Lower lobe of right lung (tissue), 2 donors: ENCODE measurements at places on chromosomes 7 and 10. TPM values are rescaled to one million over a fixed set of nuclear protein-coding genes. Genes with fewer than 3 reads are reported as not detected.

The MYL10 gene
- not detected for total RNA-seq

GRCh38 chr10:112732277-112732921 lies 217.6 kb upstream of the TCF7L2 start:
- no peak overlapping the region for H3K4me3 ChIP-seq
- no peaks in the 10 kb centered on the region for H3K4me1 ChIP-seq
- no peak overlapping the region for H3K27ac ChIP-seq
- DNase-seq: no peak
- H3K27me3 ChIP-seq: no peaks in the 10 kb centered on the region

The VIPR2 gene
- 0.80 TPM for total RNA-seq

- no peak overlapping the region for H3K4me3 ChIP-seq
- no peaks in the 10 kb centered on the region for H3K4me1 ChIP-seq
- no peak overlapping the region for H3K27ac ChIP-seq
Measured at GRCh38 chr10:123614888-123615287, 51.3 kb upstream of the GPR26 start.

GRCh38 chr10:1137499-1138163 lies 81.4 kb downstream of the WDR37 start:
- H3K27ac ChIP-seq: no peak overlapping the region
- DNase-seq: no peak
- no peaks in the 10 kb centered on the region for H3K27me3 ChIP-seq
- no peaks in the 10 kb centered on the region for H3K36me3 ChIP-seq
- H3K4me3 ChIP-seq: no peak overlapping the region
- no peaks in the 10 kb centered on the region for H3K4me1 ChIP-seq

DNA sequence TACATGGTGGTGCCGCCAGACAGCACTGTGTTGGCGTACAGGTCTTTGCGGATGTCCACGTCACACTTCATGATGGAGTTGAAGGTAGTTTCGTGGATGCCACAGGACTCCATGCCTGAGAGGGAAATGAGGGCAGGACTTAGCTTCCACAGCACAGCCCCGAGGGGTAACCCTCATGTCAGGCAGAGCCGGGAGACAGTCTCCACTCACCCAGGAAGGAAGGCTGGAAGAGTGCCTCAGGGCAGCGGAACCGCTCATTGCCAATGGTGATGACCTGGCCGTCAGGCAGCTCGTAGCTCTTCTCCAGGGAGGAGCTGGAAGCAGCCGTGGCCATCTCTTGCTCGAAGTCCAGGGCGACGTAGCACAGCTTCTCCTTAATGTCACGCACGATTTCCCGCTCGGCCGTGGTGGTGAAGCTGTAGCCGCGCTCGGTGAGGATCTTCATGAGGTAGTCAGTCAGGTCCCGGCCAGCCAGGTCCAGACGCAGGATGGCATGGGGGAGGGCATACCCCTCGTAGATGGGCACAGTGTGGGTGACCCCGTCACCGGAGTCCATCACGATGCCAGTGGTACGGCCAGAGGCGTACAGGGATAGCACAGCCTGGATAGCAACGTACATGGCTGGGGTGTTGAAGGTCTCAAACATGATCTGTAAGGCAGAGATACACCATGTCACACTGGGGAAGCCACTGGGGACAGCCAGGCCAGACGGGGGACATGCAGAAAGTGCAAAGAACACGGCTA lies 104.6 kb upstream of the TNRC18 start:
- peaks cover 44% of the 10 kb centered on the region for H3K36me3 ChIP-seq
- H3K4me3 ChIP-seq: peak overlapping the region; percentile 96
- H3K27me3 ChIP-seq: no peaks in the 10 kb centered on the region
- peak overlapping the region; percentile 100 for H3K27ac ChIP-seq
- H3K4me1 ChIP-seq: peaks cover 55% of the 10 kb centered on the region

- H3K36me3 ChIP-seq: no peaks in the 10 kb centered on the region
- no peak overlapping the region for H3K27ac ChIP-seq
- H3K27me3 ChIP-seq: no peaks in the 10 kb centered on the region
- no peak for DNase-seq
Measured at GRCh38 chr7:88522771-88523293, 216.1 kb upstream of the STEAP4 start.

- no peak overlapping the region for H3K27ac ChIP-seq
- no peak for DNase-seq
- H3K4me3 ChIP-seq: no peak overlapping the region
- no peaks in the 10 kb centered on the region for H3K27me3 ChIP-seq
- peaks cover 65% of the 10 kb centered on the region for H3K4me1 ChIP-seq
Measured at GRCh38 chr7:131016230-131016629, 282.2 kb upstream of the KLF14 start.

The ASB15 gene
- total RNA-seq: not detected

DNA sequence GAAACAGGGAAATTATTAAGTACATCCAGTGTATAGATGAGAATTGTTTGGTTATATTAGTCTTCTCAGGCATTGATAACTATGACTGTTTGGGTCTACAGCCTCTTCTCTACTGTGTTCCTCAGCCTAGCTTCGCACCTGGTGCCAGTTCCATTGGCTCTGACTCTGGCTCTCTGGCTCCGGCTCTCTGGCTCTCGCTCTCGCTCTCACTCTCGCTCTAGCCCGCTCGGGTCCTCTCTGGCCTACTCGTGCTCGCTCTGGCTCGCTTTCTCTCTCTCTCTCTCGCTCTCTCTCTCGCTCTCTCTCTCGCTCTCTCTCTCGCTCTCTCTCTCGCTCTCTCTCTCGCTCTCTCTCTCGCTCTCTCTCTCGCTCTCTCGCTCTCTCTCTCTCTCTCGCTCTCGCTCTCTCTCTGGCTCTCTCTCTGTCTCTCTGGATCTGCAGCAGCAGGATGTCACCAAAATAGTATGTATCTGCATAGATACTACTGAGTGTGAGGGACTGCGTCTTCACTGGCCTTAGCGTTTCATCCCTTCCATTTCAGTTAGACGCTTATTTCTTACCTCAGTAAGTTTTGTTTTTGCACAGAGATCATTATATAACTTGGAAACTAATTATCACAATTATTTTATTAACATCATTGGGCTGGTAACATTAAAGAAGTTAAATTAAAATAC lies 6.5 kb upstream of the SSBP1 start:
- no peak overlapping the region for H3K27ac ChIP-seq
- H3K4me3 ChIP-seq: no peak overlapping the region
- H3K4me1 ChIP-seq: no peaks in the 10 kb centered on the region
- DNase-seq: no peak
- H3K27me3 ChIP-seq: no peaks in the 10 kb centered on the region
- H3K36me3 ChIP-seq: no peaks in the 10 kb centered on the region

The OR2A1 gene
- total RNA-seq: 0.15 TPM

The GRM3 gene
- not detected for total RNA-seq

GRCh38 chr7:94897541-94897940 lies 9.9 kb upstream of the PPP1R9A start:
- H3K27ac ChIP-seq: no peak overlapping the region
- H3K4me1 ChIP-seq: no peaks in the 10 kb centered on the region
- DNase-seq: no peak
- no peaks in the 10 kb centered on the region for H3K27me3 ChIP-seq

The PSMA2 gene
- total RNA-seq: 52.3 TPM

DNA sequence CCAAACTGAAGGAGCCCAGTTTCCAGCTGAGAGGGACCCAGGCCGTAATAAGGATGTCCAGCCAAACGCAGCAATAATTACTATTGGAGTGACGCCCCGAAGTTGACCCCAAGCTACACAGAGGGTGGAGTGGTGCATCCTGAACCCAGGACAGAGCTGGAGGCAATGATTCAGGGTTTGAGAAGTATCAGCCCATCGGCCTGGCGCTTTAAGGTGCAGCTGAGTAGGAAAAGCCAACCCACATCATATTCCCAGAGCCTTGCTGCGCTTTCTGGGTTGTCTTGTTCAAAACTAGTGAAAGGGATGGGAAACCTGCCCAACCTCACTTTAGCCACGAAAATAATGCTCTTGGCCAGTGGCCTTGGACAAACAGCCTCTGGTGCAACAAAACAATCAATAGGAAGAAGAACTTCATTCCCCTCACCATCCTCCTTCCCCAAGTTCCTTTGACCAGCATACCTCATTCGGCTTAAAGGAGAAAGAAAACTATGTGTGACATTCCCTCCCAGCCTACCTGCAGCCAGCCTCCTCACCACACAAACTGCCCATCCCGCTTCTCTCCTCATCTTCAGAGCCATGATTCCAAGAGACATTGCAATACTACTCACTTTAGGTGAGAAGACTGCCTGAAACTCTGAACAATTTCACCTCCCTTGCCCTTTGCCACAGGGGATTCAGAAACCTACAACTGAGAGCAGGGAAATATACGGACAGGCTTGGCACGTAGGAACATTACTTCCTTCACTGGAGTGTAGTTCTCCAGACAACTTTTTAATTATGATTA lies 217.2 kb upstream of the MKLN1 start:
- H3K4me3 ChIP-seq: peak overlapping the region; percentile 95
- no peaks in the 10 kb centered on the region for H3K27me3 ChIP-seq
- no peak for DNase-seq
- H3K36me3 ChIP-seq: no peaks in the 10 kb centered on the region
- peak overlapping the region; percentile 100 for H3K27ac ChIP-seq

GRCh38 chr7:29329686-29330085 lies 135.1 kb downstream of the CHN2 start:
- H3K27ac ChIP-seq: no peak overlapping the region
- DNase-seq: no peak
- H3K36me3 ChIP-seq: no peaks in the 10 kb centered on the region
- no peaks in the 10 kb centered on the region for H3K27me3 ChIP-seq

The STOX1 gene
- total RNA-seq: 2.5 TPM

The TMEM270 gene
- total RNA-seq: not detected

The CNNM1 gene
- 0.35 TPM for total RNA-seq

- no peak for DNase-seq
- H3K27ac ChIP-seq: no peak overlapping the region
- H3K4me1 ChIP-seq: no peaks in the 10 kb centered on the region
- no peaks in the 10 kb centered on the region for H3K36me3 ChIP-seq
- no peaks in the 10 kb centered on the region for H3K27me3 ChIP-seq
Measured at GRCh38 chr7:100908512-100908911, 12.8 kb upstream of the ACHE start.

DNA sequence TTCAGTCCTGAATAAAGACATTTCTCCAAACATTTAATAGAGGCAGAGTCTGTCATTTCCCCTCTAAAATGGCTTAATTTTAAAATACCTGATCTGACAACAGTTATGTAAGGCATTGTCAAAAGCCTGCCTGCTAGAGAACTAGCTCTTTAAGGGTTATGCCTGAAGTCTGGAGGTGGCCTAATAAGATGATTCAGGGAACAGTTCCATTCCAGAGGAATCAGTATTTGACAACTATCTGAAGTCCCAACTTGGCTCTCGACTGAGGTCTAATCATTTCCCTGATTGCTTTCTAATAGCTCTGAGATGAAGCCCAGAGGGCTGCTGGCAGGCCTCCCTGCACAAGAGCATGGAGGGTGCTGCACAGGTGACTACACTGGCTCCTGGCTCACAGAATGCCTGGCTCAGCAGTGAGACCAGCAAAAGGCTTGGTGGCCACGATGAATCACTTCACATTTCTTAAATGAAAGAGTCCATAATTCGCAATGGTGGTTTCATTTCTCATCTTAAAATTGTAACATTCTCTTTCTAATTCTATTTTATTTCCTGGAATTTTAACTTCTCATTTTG lies 509.6 kb upstream of the POM121L12 start:
- DNase-seq: no peak
- no peaks in the 10 kb centered on the region for H3K4me1 ChIP-seq
- no peak overlapping the region for H3K4me3 ChIP-seq
- H3K27me3 ChIP-seq: no peaks in the 10 kb centered on the region

The NANOS1 gene
- total RNA-seq: 1.9 TPM

DNA sequence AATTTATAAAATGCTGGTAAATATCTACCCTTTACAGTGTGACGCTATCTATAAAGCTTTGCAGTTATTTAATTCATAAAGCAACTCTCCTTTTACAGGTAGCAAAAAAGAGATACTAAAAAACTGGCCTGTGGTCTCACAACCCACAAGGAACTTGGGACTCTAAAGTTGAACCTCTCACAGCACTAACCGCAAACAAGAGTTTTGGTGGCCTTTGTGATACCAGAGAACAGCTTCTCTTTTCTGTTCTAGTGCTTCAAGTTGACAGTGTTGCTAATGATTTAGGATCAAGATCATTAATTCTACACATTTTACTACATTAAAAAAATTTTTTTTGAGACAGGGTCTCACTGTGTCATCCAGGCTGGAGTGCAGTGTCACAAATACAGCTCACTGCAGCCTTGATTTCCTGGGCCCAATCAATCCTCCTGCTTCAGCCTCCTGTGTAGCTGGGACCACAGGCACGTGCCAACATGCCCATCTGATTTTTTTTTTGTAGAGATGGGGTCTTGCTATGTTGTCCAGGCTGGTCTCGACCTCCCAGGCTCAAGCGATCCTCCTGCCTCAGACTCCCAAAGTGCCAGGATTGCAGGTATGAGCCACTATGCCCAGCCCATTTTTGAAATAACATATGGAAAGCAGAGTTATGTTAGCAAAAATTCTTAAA lies 56.0 kb upstream of the ST8SIA6 start:
- DNase-seq: no peak
- H3K27ac ChIP-seq: no peak overlapping the region
- H3K4me3 ChIP-seq: no peak overlapping the region
- no peaks in the 10 kb centered on the region for H3K27me3 ChIP-seq

The ASB10 gene
- total RNA-seq: not detected

The CLCN1 gene
- not detected for total RNA-seq

GRCh38 chr7:137411446-137411845 lies 67.9 kb upstream of the PTN start:
- H3K27ac ChIP-seq: no peak overlapping the region
- no peak overlapping the region for H3K4me3 ChIP-seq
- no peaks in the 10 kb centered on the region for H3K4me1 ChIP-seq

- no peak for DNase-seq
- H3K4me3 ChIP-seq: no peak overlapping the region
- no peak overlapping the region for H3K27ac ChIP-seq
- no peaks in the 10 kb centered on the region for H3K4me1 ChIP-seq
- H3K27me3 ChIP-seq: no peaks in the 10 kb centered on the region
Measured at GRCh38 chr10:113445736-113446135, 107.1 kb upstream of the HABP2 start.

The ATP5F1C gene
- total RNA-seq: 183 TPM

DNA sequence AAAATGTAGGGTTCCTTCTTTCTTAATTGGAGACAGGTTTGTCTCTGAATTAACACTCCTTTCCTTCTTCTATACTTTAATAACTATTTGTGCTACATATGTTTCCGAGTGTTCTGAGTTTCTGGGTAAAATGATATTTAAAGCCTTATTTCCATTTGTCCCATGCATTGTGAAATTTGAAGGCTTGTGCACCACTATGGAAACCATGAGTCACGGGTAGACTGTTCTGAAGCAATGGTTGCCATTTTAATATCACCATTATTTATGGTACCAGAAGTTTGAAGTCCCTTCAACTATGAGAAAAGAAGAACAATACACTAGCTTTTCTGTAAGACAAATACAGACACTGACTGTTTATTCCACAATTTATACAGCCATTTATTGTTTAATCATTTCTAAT lies 44.7 kb upstream of the ZEB1 start:
- no peak overlapping the region for H3K4me3 ChIP-seq
- H3K36me3 ChIP-seq: no peaks in the 10 kb centered on the region
- no peak overlapping the region for H3K27ac ChIP-seq
- no peaks in the 10 kb centered on the region for H3K27me3 ChIP-seq
- DNase-seq: no peak
- no peaks in the 10 kb centered on the region for H3K4me1 ChIP-seq
